Coronary artery (tissue), 2 donors: ENCODE measurements at places on chromosomes 12 and 14.

GRCh38 chr14:91246051-91246852, 1.7 kb upstream of the GPR68 start:
- DNase-seq, result no peak

- DNase-seq, result no peak
Observed at GRCh38 chr12:22266101-22266500, 68.4 kb downstream of the ST8SIA1 start.

GRCh38 chr12:75954041-75954440, 77.5 kb downstream of the PHLDA1 start:
- DNase-seq, result no peak

- DNase-seq, result no peak
Observed at GRCh38 chr12:130916241-130916911, 37.3 kb upstream of the ADGRD1 start.

- no peak for DNase-seq
Observed at GRCh38 chr14:95365401-95365800, 45.7 kb upstream of the CLMN start.

GRCh38 chr12:75890660-75891059, 140.9 kb downstream of the PHLDA1 start:
- DNase-seq, result no peak

DNA sequence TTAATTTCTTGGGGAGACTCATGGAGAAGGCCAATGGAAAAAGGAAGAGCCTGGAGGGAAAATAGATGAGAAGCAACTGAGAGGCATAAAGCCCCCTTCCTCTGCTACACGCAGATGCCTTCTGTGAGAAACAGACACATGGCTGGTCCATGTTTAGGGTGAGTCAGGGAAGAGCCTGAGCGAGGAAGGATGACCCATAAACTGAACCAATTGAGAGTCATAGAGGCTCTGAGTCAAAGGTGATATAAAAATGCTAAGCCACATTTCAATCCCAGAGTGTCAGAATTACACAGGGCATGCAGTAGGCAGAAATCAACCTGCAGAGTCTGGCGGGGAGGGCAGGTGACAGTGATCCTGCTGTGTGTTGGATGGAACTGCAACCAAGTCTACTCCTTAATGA, 30.1 kb upstream of the NEDD1 start:
- no peak for DNase-seq

DNA sequence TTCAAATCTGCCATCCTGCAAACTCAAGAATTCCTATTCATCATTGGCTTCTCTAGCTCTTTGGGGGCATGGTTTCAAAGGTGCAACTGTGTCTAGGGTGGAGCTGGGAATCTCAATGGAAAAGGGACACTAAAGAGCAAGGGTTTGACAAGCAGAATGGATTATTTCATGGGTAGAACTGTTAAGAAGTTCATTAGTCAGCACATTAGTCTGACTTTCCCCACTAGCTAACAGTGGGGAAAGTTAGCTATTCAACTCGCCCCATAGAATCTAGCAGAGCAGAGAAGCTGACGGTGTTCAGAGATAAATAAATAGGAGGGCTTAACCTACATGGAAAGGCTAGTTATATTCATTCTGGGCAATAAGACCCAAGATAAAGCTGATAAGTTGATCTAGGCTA, 153.9 kb downstream of the EMP1 start:
- no peak for DNase-seq

- no peak for DNase-seq
Observed at GRCh38 chr12:38898001-38898684, 7.2 kb downstream of the CPNE8 start.

DNA sequence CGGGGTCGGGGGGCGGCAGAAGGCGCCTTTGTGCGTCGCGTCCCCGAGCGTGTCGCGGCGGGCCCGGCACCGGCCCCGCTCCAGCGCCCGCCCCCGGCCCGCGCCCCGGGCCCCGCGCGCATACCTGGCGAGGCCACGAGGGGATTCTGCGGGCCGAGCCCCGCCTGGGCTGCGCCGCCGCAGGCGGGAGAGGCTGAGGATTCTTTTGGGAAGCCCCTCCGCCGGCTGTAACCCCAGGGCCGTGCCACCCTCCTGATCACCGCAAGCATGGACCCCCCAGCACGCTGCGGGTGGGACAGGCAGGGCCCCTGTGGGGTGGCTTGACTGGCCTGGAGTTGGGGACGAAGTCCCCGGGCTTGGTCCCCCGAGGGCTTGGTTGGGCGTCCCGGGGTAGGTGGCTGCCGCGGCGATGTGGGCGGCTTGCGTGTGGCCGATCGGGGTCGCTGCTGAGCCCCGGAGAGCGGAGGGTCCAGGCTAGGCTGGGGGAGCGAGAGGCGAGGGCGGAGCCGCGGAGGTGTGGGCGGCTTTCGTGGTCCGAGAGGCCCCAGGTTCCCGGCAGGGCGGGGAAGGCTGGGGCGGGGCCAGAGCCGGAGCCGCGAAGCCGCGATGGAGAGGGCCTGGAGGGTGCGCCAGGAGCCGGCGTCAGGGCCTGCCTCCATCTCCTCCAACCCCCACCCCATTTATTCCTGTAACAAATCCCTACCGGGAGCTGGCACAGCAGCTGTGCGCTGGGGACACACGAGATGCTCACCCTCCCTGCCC, 28.4 kb upstream of the GPR132 start:
- DNase-seq, result peak; percentile 80

DNA sequence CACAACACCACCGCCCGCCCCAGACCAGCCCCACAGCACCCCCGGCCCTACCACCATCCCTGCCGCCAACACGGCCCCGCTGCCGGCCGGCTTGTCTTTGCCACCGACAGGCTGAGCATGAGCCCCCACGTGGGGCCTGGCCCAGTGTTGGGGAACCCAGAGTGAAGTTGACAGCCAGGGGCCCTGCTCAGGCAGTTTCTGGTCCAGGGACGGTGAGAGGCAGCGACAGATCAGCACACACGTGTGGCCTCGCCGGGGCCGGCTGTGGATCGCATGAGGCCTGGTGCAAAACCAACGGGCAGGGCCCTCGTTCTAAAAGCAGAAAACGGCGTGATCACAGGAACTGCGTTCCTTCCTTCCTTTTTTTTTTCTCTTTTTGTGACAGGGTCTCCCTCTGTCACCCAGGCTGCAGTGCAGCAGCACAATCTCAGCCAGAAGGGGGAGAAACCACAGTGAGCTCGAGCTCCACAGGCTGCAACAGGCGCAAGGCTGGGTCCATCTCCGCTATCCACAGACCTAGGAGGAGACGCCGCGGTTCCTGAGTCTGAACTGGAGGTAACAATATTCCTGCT, 50.5 kb upstream of the FBRSL1 start:
- no peak for DNase-seq

DNA sequence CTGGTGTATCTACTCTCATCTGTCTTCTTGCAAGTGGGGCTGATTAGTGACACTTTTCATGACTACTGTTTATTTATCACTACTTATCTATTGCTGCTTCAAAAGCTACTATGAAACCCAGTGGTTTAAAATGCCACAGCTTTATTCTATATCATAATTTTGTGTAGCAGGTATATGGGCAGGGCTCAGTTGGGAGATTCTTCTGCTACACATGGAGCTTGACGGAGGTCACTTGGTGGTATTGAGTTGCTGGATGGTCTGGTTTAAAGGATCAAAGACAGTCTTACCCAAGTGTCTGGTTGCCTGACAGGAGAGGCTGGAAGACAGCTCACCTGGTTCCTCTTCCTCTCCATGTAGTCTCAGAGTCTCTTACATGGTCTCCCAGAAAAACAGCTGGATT, 222.7 kb downstream of the TMEM132D start:
- DNase-seq, result no peak

DNA sequence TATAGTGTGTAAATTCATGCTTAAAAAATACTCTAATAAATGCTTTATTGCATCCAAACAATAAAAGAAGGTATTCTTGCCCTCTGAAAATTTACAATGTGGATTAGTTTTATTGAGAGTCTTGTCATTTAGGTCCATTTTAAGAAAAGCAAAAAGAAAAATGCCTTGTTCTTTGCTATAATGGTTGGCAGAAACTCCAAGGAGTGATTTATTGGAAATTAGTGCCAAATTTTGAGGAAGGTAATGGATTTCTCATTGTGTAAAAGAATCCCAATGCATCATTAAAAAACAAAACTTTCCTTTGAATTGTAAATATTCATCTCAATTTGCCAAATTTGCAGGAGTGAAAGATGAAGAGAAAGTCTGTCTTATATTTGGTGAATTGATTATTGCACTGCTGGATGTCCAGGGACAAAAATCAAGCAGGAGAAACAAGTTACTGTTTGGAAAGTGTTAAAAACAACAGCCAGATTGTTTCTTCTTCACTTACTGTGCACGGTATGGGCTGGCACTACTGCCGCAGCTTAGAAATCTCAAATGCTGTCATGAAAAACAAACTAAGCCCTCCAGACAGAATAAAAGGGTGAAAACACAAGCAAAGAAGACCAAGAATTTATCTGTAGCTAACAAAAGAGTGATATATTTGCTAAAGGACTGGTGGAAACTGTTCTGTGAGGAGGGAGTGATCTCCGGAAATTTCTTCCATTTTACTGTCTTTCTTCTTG, 511.7 kb downstream of the TMTC2 start:
- no peak for DNase-seq

GRCh38 chr14:90757452-90757851, 58.8 kb downstream of the TTC7B start:
- DNase-seq, result no peak
